ENCODE measurements at places on chromosomes 1 and 21.

- no peak for DNase-seq
These were observed 153.1 kb downstream of the AK5 start for GRCh38 chr1:77434967-77435366.

DNA sequence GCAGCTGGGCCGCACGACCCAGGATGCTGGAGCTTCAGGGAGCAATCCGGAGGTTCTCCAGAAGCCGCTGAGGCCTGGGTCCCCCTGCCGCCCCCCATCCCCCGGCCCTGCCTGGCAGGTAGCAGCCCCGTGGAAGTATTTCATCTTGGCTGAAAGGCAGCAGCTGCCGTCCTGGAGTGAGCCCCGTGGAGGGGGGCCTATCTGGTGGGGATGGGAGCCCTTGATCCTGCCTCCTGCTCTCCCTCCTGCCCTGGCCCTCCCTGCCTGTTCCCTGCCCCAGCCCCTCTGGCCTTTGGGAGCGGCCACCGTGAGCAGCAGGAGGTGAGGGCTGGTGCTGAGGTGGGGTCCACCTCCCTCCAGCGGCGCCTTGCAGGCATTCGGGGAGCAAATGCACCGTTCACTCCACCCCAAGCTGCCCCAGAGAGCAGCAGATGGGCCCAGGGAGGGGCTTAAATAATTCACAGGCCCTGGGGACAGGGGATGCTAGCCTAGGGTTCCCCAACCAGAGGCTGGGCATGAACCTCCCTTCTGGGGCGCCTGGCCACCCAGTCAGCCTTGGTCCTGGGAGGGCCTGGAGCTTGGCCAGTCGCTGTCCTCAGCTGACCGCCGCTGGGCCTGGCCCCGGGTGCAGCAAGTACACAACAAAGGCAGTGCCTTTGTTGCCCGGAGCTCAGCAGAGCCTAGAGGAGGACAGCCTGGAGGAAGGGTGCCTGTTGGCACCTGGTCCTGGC lies 23.7 kb upstream of the PLCH2 start:
- no peak for DNase-seq

DNA sequence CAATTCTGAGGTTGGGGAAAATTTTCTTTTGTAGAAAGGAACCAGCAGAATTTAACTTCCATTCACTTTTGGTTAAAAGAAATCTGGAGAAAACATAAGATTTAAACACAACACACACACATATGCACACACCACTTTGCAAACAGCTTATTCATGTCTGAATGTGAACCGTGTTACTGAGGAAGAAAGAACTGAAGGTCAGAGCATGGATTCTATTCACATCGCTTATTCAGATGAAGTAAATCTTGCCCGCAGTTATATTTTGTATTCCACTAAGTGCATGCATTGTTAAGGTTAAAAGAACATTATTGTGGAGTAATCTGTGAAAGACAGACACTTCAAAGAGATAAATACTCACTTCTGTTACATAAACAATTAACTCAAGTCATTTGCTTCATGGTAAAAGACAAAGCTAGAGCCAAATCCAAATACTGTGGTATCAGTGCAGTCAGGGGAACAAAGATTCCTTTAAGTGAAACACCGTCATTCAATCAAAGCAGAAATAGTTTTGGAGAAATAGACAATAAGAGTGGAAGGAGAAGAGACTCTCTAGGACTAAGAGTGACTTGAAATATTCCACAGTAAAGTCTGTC lies 82.0 kb downstream of the LRRC53 start:
- no peak for DNase-seq

- no peak for DNase-seq
These were observed 14.8 kb downstream of the F5 start for GRCh38 chr1:169571450-169571849.

DNA sequence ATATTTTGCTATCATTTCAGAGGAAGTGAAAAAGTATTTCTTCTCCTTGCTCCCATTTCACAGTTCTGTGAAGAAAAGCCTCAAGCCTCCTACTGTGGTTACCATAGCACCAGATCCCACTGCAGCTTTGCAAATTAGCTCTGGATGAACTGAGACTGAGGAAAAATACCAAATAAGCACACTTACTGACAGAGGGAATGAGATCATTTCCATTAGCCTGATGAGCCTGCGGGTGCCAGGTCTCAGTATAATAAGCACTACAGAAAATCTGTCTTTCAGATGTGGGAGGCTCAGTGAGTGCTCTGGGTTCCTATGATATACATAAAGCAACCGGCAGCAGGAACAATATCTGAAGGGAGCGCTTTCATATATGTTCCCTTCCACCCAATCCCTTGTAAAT lies 21.4 kb downstream of the XKR8 start:
- no peak for DNase-seq

DNA sequence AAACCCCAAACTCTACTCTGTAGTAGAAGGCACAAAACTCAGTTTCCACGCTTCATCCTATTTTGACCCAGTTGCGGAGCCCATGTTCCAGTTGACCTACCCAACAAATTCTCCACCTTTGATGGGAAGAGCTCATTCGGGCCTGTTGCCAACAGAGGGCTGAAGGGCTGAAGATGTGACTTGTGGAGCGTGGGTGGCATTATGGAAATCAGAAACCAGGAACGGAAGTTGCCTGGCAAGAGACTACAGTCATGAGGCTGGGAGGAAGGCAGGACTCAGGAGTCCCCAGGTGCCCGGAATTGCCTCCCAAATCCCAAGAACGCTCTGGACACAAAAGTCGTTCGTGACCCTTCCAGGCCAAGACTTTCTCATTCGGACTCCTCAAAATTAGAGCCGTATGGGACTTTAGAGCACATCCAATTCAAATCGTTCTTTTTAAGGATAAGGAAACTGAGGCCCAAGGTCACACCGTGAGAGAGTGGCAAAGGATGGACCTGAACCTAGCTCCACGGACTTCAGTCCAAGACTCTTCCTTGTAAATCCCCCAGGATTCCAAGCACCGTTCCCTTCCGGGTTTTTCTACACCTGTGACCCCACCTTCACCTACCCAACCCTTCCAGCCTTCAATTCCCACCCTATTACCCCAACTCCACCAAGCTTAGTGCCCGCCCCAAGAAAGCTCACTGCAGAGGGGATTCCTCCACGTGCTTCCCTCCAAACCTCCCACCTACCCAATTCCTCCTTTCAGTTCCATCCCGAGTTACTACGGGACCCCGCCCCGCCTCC lies 739 bp downstream of the SMG5 start:
- no peak for DNase-seq

- DNase-seq = no peak
These were observed 115.9 kb downstream of the KCND3 start for GRCh38 chr1:111873460-111874030.

DNA sequence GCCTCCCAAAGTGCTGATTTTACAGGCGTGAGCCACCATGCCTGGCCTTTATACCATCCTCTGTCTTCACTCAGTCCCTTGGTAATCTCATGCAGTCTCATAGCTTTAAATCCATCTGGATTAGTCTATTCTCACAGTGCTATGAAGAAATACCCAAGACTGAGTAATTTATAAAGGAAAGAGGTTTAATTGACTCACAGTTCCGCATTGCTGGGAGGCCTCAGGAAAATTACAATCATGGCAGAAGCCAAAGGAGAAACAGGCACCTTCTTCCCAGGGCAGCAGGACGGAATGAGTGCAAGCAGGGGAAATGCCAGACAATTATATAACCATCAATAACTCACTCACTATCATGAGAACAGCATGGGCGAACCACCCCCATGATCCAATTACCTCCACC lies 49.1 kb upstream of the CPLANE2 start:
- DNase-seq = no peak
